ENCODE measurements at places on chromosomes 12 and 14.

DNA sequence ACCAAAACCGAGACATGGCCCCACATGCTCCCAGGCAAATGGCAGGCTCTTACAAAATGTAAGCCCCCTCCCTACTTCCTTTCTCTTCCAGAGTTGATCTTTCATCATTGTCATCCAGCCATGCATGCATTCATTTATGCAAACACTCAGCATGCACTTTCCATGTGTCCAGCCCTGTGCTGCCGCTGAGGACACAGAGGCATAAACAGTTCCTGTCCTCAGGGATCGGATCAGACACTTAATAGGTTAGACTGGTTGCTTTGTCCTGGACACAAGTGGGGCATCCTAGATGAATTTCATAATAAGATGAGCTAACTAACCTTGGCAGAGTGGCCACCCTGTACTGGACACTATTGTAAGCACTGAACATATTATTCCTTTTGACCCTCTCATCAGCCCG, 23.1 kb downstream of the PRIMA1 start:
- DNase-seq = no peak

- no peak for DNase-seq
These were observed 225.4 kb upstream of the KITLG start for GRCh38 chr12:88805692-88806091.

DNA sequence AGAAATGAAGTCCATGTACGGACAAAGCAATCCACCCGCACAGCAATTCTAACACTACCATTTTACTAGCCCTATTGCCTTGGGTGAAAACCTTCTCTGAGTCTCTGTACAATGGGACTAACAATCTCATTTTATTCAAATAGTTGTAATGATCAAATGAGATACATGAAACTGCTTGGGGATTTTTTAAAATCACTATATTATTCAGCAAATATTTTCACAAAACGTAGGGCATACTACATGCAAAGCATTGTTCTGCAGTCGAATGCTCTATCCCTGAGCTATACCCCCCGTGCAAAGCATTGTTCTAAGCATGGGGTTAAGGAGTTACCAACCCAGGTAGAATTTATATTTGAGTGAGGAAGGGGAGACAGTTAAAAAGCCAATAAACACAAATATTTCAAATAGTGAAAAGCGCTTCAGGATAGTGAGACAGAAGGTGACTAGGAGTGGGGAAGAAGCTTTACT, 554 bp upstream of the ATF7 start:
- no peak for DNase-seq

DNA sequence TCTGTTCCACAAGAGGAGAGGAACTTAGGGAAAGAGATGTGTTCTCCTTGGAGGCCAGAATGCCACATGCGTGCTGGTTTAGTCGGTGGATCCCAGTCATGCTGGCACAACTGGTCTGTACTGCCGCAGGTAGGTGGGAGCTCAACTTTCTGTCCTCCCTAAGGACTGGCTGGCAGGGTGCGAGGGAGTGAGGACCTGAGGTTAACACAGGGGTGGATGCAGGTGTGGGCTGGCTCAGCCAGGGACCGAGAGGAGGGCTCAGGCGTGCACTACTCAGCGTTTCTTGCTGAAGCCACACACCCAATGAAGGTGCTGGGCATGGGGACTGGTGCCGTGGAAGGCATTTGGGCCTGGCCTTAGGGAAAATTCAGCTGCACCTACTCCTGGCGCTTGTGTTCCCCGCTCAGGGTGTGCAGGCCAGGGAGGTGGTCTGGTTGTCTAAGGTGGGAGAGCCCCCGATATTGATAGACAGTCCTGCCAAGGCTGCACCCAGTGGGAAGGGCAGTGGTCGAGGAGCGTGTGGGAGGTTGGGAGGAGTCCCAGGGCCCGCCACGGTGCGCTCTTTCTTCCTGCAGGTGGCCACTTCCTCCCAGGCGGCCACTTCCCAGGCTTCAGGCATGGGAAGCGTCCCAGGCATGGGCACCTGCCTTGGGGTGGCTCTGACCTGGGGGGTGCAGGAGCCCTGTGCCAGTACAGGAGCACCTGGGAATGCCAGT, 138.4 kb downstream of the ADGRD1 start:
- DNase-seq = peak; percentile 29

DNA sequence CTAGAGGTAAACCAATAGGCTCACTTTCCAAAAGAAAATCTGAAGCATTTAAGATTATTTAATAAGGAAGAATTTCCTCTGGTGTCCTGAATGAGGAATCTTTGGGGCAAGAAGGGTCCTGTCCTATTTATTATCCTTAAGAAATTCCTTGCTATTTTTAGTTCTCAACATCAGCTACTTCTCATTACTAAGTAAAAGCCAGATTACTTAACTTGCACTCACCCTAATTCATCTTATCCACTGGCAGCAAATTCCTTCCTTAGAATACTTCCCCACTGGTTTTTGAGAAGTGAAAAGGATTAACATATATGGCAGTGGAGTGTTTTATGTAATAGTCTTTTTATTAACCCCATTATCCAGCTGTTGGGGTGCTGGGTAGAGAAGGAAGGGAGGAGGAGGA, 767.7 kb downstream of the DIO2 start:
- DNase-seq = no peak

- DNase-seq = no peak
These were observed 75.0 kb upstream of the OVCH1 start for GRCh38 chr12:29572464-29572863.

DNA sequence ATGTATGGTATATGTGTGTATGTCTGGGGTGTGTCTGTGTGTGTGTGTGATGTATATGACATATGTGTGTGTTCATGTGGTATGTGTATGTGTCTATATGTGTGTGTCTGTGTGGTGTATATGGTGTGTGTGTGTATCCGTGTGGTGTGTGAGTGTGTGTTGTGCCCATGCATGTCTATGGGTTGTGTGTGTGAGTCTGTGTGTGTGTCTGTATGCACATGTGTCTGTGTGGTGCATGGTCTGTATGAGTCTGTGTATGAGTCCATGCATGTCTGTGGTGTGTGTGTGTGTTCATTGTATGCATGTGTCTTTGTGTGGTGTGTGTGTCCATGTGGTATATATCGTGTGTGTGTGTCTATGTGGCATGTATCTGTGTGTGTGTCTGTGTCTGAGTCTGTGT, 168.1 kb upstream of the GSC start:
- no peak for DNase-seq

- no peak for DNase-seq
These were observed 2.6 kb downstream of the NOC4L start for GRCh38 chr12:132146772-132147422.

- no peak for DNase-seq
These were observed 41.9 kb downstream of the PSMA6 start for GRCh38 chr14:35333797-35334743.

DNA sequence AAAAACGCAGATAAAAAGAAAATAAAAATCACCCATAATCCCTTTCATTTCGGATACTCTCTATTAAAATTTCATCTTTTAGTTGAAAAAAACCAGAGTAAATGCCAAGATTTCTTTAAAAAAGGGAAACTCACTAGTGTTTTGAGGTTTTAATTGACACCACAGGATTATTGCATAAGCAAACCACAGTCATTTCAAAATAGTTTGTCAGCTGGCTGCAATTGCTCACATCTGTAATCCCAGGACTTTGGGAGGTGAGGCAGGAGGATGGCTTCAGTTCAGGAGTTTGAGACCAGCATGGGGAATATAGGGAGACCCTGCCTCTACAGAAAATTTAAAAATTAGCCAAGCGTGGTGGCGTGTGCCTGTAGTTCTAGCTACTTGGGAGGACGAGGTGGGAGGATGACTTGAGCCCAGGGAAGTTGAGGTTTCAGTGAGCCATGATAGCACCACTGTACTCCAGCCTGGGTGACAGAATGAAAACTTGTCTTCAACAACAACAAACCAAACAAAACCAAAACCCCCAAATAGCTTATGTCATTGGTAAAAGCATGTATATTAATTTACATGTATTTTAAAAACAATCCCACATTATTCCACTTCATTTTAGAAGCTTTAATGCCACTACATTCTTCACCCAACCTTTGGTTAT, 48.8 kb downstream of the SYNE2 start:
- no peak for DNase-seq

GRCh38 chr12:19390051-19390598, 49.2 kb upstream of the AEBP2 start:
- no peak for DNase-seq

DNA sequence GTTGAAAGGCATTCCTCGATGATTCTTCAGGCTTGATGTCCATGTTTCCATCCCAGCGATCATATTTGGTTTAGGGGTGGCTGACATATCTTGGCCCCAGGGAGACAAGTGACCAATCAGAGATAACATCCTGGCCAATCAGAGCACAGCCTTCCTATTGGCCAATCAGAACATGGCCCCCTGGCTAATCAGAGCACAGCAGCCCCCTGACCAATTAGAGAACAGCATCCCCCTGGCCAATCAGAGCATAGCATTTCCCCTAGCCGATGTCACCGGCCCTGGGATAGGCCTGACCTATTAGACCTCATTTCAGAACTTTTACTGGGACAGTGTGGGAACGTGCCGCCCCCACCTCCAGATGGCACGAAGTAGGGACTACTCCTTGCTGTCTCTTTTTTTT, 182.2 kb downstream of the AACS start:
- no peak for DNase-seq

DNA sequence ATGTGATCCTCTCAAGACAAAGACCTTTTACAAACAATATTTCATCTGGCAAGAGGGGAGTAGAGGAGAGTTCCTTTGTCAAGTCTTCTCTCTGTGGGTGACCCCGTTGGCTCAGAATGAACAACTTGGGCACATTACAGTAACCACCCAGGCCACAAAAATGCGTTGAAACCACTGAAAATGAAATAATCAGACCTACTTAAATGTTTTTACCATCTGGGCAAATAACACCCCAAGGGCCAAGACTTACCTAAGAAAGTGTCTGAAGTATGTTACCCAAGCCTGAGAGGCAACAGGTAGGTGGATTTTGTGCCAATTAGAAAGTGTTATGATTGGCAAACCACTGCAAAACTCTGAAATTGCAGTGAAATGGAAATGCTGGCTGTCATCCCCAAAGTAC, 1.3 kb downstream of the TC2N start:
- DNase-seq = no peak

DNA sequence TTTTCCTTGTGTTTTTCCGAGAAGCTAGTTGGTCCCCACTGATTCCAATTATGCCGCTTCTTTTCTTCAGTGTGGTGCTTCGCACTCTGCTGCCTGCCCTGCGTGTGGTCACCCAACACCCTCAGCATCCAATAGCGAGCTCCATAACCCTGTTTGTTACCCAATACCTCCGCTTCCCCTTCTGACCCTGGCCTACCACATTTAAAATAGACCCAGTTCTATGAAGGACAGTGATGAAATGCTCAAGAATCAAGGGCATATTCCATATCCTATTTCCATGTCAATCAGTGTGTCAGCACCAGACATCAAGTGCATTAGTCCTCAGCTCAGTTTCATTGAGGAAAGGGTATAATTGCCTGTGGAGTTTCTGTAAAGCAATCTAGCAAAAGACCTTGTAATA, 9.5 kb downstream of the NDRG2 start:
- DNase-seq = no peak

DNA sequence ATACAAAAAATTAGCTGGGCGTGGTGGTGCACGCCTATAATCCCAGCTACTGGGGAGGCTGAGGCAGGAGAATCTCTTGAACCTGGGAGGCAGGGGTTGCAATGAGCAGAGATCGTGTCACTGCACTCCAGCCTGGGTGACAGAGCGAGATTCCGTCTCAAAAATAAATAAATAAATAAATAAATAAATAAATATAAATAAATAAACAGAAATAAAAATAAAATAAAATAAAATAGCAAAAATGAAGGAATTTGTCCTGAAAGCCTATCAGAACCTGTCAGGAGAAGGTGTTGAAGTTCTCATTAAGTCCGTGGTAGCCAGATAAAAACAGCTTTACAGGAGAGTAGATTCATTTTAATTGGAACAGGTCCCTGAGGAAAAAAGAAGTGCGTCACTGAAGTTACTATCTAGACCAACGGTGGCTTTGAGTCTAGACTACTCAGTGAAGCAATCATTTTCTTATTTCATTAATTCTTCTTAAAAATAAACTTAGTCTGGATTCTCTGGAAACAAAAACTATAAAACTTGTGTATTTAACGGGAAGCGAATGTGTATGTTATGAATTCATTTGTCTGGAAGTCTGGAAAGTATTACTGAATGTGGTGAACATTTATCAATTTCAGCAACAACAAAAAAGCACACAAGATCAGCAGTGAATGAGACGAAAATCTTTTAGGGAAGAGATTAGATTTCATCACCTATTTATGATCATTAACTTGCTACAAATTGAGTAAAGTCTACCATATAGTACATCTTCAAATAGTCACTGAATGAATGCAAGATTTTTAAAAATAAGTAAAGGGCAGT, 248.5 kb upstream of the PDE3A start:
- no peak for DNase-seq

GRCh38 chr12:52791271-52792184, 4.4 kb downstream of the KRT3 start:
- no peak for DNase-seq

DNA sequence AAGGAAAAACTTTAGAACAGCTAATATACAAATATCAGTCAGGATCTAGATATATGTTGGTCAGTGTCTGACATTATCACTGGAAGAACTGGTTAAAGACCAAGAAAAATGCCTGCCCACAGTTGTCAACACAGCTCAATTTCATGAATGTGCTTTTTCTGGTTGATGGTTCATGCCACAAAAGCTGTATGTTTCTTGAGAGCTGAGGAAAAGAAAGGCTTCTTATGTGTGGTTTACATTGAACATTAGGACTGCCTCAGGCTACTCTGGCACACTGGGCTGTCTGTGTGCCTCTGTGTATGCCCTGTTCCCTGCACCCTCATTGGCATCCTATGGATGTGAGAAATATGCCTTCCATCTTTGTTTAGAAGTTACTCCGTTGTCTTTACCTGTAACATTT, 218.8 kb upstream of the RGS6 start:
- DNase-seq = no peak

- DNase-seq = no peak
These were observed 103.4 kb downstream of the SLC2A13 start for GRCh38 chr12:40002178-40003169.

DNA sequence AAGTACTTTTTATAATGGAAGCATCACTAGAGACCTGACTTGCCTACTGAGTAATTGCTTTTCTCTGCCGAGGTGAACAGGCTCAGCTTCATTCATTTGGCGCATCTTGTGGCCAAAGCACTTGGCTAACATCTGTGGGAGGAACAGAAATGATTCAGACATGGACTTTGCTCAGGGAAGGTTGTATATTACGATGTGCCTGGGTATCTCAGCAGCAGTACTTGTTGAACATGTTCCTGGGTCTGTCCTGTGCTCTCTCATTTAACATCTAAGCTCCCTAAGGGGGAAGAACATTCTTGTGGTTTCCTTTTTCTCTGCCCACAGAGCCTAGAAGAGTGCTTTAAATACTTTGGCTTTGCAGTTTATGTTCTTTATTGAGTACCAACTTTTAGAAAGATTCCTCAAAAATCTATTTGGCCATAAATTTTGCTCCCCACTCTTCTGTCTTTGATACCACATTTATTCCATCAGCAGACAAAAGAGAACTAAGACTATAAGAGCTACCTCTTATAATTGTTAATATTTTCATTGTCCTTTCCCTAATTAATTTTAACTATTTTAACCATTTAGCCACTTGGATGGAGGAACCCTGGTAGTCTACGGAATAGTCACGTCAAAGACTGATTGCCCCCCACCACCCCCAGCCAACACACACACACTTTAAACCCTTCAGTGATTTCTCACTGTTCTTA, 101.2 kb upstream of the EGLN3 start:
- no peak for DNase-seq

Data from ureter (tissue), 1 donor.